ENCODE measurements at places on chromosomes 6 and 20.

GRCh38 chr6:43723737-43724295, 36.2 kb upstream of the MRPS18A start:
- DNase-seq = no peak

DNA sequence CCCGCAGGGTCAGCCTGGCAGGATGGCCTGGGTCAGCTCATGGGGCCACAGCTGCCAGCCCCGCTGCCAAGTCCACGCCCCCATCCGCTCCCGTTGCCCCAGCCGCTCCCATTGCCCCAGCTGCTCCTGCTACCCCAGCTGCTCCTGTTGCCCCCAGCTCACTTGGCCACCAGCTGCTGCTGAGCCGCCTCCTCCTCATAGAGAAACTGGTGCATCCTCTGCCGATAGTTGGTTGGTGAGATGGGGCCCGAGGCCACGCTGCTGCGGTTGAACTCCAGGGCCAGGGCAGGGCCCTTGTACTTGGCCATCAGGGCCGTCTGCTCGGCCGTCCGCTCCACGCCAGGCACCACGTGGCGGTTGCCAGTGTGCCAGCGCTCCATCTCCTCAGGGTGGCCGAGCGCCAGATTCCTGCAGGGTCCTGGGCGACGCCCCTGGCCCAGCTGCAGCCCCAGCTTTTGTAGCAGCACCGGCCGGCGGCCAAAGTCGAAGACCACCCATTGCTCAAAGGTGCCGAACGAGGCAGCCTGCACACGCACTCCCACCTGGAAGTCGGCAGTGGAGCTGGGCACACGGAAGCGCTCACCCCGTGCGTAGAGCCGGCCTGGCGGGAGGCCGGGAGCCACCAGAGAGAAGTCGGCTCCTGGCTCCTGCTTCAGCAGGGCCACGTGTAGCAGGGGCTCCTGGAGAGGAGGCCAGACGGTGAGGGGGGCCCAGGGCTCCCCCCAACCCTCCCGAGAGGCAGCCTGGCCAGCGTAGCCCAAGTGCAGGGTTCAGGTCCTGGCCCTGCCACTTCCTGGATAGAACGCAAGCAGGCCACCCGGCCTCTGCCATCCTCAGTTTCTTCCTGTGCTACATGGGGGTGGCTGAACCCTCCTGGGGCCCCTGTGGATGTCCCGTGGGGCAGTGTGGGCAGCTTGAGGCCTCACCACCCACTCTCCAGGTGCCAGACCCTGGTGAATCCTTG, 4.8 kb downstream of the HELZ2 start:
- DNase-seq = no peak

DNA sequence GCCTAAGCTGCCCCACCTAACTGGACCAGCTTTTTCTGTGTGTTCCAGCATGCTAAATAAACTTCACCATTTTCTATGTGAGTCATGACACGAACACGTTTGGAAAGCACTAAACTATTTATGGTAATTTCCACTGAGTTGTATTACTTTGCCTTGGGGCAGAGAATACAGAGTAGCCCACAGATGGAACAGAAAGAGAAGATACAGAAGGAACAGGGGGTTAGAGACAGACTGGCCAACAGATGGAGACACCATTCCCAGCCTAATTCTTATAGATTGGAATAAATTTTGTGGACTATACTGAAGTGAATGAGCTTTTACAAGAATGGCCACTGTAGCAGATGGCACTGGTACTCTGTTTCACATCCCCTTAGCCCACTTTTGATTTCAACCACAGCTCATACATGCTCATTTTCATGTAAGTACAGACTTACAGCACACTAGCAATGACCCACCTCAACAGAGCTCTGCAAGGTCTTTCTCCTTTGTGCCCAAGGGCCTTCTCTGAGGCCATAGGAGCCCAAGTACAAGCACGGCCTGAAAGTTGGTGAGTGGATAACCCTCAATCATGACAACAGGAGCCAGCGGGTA, 13.1 kb upstream of the NT5DC1 start:
- DNase-seq = no peak

DNA sequence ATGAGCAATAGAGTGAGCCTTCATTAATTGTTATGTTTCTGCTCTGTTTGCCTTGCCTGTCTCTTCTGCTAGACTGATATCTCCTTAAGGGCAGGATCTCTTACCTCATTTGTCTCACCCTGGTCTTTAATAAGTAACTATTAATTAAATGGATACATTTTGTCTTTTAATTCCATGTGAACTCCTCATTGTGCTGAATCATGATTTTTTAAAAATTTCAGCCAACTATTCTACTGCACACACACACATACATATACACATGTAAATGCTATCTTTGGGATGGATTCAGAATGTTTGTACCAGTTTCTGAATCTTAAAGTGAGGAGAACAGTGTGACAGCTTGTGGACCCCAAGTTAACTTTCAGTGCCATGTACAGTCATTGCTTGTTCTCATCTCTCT, 731.1 kb upstream of the MAP3K7 start:
- no peak for DNase-seq

DNA sequence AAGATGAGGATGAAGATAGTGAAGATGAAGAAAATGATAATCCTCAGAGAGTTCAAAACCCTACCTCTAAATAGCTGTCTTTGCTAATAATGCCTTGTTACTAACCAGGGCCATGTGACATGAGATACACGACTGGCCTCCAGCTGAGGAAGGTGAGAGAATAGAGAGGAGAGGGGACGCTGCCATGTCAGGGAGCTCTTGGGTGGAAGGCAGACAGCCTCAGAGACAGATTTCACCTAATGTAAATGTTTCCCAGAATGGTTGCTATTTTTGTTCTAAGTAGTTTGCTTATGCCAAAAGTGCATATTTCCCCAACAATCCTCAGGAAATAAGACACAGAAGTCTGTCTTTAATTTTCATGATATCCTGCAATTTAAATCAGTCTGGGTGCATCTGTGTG, 138.4 kb downstream of the ELOVL4 start:
- no peak for DNase-seq

GRCh38 chr6:11139051-11139960, 27.8 kb upstream of the ERVFRD-1 start:
- DNase-seq = no peak

- no peak for DNase-seq
These were observed 812 bp downstream of the SLC9A8 start for GRCh38 chr20:49813305-49813974.

DNA sequence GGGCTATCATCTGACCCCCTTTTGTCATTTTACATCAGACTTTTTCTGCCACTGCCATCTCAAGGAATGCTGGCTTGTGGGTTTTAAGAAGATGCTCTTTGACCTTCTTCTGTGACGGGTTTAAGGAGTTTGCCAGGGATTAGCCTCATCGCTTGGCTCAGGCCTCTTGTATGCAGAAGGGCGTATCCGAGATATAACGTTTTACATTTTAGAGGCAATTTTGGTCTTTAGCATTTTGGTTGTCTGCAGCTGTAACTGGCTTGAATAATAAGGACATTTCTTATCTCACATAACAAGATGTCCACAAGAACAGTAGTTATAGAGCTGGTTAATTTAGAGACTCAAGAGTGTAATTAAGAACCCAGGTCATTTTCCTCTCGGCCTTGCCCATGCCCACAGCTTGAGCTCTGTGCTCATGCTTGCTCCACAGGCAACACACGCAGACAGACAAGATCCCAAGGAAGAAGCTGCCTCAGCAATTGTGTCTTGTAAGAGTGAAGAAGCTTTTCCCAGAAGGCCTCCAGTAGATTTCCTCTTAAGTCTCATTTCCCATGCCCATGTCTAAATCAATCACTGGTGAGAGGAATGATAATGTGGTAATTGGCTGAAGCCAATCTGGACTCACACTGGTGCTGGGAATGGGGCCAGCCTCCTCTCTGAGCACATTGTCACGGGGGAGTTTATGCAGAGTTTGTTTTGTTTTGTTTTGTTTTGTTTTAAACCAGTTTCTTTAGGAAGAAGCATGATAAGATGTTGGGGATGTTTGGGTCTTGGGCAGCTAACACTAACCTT, 36.8 kb downstream of the PTCHD4 start:
- no peak for DNase-seq

DNA sequence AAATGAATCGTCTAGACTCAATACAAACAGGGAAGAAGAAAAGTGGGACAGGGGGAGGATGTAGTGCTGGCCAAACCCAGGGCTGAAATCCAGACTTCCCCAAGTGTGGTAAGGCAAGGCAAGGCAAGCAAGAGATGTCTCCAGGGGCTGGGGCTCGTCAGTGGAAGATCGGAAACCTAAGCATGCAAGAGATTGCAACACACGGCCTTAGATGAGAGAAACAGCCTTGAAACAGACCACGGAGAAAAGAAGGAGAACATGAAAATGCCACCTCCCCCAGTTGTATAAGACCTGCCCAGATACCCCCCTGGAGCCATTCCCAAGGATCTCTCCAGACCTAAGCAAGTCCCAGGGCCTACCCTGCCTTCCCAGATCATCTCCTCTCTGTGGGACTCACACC, 20.0 kb downstream of the VEGFA start:
- DNase-seq = no peak

DNA sequence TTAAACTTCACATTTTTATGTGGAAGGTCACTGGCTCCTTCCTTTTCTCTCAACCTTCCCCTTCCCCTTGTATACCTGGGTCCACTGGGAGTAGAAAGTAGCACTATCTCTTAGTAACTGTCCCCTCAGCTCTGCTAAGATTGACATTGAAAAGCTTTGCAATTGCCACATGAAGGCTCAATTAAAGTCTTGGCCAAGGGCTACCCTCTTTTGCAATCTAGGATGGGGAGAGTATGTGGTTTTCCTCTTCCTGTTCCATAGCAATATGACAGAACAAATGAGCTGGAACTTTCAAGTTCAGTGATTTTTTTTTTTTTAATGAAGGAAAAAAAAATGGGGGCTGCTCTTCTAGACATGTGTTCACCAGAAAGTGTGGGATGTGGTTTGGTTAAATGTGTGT, 37.1 kb downstream of the PROKR2 start:
- no peak for DNase-seq

- DNase-seq = no peak
These were observed 150.8 kb upstream of the FLRT3 start for GRCh38 chr20:14488212-14488611.

- no peak for DNase-seq
These were observed 978 bp downstream of the WFDC6 start for GRCh38 chr20:45538209-45538799.

GRCh38 chr20:50788045-50788991, 6.5 kb upstream of the BCAS4 start:
- no peak for DNase-seq

GRCh38 chr6:112037783-112038216, 16.1 kb upstream of the CCN6 start:
- no peak for DNase-seq

DNA sequence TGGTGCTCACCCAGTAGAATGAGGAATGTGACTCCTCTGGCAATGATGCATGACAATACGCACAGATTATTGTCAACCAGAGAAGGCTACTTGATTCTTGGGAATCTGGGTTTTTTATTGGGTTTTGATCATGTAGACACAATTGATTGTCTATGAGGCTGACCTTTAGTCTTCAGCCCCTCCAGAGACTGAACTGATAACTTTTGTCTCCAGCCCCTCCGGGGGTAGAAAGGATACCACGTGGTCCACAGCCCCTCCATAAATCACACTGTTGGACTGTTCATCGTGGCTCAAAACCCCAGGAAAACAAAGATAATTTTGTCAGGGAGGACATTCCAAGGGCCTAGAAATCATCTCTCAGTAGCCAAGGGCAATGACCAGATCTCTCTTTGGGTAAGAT, 57.5 kb upstream of the ADGRF5 start:
- no peak for DNase-seq

GRCh38 chr20:16806061-16806460, 57.9 kb downstream of the OTOR start:
- no peak for DNase-seq

- no peak for DNase-seq
These were observed 37.4 kb downstream of the ANGPT4 start for GRCh38 chr20:878511-879307.

- DNase-seq = no peak
These were observed 21.7 kb downstream of the CPNE1 start for GRCh38 chr20:35643045-35643444.

GRCh38 chr20:24950128-24950835, 1.2 kb downstream of the CST7 start:
- DNase-seq = no peak

- no peak for DNase-seq
These were observed 47.4 kb upstream of the STX16 start for GRCh38 chr20:58603721-58604120.

DNA sequence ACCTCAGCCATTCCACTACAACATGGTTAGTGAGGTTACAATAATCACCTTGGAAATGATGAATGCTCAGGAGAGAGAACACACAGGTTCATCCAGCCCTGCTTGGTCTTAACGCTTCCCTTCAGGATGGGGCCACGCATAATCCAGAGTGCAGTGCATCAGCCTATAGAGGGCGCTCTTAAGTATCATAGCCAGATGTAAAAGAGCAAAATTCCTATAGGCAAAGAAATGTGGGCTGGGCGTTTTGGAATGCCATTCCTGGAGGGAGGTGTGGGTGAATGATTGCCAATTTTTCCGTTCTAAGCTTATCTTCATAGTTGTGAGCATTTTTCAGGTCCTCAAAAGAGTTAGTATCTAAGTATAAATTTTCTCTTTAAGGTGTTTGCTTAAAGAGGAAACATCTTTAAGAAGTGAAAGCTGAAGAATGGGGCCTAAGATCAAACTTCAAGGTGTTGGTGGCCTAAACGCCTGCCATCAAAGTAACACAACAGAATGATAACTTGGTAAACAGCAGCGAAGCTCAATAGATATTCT, 1.8 kb downstream of the RIPOR2 start:
- no peak for DNase-seq

GRCh38 chr6:35876902-35877301, 44.0 kb downstream of the SRPK1 start:
- no peak for DNase-seq

DNA sequence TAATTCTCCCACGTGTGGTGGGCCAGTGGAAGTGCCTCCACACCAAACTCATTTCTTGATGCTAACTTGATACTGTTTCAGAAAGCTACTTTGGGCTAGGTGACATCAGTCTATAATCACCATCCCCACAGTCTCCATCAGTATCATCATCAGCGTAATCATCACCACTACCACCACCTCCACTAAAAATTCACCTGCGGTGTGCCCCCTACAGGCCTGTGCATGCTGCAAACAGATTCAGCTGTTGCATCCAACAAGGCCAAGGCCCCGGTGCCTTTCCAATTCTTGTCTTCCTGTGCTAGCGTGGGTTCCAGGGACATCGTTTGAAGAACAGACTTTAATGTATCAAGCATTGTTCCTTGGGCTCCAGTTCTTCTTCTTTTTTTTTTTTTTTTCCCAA, 201.3 kb upstream of the EXOC2 start:
- DNase-seq = no peak

- no peak for DNase-seq
These were observed 66.9 kb downstream of the ARID1B start for GRCh38 chr6:156844089-156844488.

DNA sequence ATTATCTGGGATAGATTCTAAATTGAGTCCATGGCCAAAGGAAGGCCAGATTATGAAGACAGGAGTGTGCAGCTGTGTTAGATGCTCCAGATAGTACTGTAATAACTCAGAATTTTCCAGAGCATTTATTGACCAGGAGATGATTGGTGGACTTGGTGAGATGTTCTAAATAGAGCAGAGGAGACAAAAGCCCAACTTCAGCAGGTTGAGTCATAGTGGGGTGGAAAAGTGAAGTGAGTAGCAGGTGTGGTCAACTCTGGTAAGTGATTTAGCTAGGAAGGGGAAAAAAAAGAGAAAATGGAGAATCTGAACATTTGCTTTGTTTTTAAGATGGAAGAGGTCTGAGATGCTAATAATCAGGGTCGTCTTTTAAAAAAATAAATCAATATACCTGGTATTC, 227.4 kb downstream of the TMEM200A start:
- DNase-seq = no peak

- DNase-seq = no peak
These were observed 48.3 kb downstream of the ATXN1 start for GRCh38 chr6:16712931-16713484.

- no peak for DNase-seq
These were observed 65.7 kb downstream of the MRPL14 start for GRCh38 chr6:44061375-44062104.
